ENCODE measurements at places on chromosomes 6 and 20.
A peak's percentile ranks its signal among the peaks of the same experiment; 100 is the strongest.

DNA sequence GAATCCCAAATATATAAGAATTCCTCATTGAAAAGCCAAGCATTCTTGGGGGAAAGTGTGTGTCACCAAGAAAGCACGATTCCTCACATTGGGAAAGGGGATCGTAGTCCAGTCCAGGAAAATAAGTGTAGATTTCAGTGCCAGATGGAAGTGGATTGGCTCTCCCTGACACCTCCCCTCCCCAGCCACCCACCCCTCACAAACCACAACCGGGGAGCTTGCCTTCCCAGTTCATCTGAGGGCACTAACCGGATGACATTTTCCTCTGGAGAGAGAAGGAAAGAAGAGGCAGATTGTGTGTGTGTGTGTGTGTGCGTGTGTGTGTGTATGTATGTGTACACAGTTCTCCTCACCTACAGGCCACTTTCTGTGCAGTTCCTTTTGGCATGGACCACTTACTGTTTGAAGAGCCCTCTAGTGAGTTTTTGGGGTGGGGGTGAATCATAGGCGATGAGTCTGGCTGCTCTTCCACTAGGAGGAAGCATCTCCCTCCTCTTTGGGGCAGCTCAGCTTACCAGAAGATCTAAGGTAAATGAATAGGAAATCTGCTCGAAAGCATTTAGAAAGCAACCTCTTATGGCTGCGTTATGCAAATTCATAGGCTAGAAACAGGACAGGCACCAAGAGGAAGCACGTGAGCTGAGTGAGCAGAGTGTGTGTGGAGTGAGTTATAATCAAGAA, 20.8 kb downstream of the DAAM2 start:
- DNase-seq = no peak

GRCh38 chr6:14921878-14922671, 323.8 kb upstream of the JARID2 start:
- no peak for DNase-seq

GRCh38 chr6:45369870-45370269, 7.9 kb downstream of the SUPT3H start:
- DNase-seq = no peak

DNA sequence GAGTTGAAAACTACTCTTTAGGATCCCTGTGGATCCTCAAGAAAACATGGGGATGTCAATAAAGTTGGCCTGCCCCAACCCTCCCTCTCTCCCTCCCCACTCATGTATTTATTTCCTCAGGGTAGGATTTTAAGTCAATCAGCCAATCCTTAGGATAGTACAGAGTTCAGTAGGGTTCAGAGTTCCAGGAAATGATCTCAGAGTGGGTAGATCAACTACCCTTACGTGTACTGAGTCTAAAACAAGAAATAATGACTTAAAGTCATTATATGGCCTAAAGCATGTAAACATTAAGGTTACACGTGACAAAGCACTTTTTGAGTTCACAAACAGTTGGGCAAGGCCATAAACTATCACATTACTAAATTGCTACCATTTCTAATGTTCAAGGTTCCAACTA, 47.2 kb upstream of the REV3L start:
- no peak for DNase-seq

- no peak for DNase-seq
These were observed 26.3 kb upstream of the RAB23 start for GRCh38 chr6:57248311-57248895.

DNA sequence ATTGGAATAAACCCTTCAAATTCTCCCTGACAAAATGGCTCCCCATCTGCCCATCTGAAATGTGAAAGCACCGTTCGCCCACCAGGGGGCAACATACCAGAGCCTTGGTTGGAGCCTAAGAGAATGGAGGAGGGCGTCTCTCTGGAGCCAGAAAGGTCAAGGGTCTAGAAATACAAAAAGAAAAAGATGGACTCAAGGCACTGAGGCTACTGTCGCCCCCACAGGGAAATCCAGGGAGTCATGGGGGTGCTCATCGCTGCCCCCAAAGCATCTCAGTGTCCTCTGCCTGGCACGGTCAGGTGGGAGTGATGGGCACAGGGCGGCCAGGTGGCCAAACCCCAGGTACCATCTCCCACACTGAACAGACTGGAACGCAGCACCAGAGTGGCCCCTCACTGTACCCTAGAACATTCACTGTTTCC, 136.3 kb downstream of the ZMYND8 start:
- DNase-seq = peak; percentile 52

- DNase-seq = no peak
These were observed 295.9 kb downstream of the GJA1 start for GRCh38 chr6:121731381-121731780.

DNA sequence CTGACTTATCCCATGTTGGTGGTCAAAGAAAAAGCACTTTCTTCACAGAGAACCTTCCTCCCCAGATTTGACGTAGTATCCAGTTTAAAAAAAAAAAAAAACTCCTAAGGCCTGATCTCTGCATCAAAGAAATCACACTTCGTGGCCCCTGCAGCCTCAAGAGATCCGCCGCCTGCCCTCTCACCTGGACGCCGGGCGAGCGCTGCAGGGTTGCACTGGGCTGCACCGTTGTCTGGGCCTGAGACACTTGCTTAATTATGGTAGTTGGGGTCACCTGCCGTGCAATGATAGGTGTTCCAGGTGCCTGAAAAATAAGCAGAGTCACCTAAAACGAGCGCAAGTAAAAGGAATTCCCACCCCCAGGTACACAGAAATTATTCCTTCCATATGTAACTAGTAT, 53.0 kb downstream of the TAF4 start:
- DNase-seq = no peak

DNA sequence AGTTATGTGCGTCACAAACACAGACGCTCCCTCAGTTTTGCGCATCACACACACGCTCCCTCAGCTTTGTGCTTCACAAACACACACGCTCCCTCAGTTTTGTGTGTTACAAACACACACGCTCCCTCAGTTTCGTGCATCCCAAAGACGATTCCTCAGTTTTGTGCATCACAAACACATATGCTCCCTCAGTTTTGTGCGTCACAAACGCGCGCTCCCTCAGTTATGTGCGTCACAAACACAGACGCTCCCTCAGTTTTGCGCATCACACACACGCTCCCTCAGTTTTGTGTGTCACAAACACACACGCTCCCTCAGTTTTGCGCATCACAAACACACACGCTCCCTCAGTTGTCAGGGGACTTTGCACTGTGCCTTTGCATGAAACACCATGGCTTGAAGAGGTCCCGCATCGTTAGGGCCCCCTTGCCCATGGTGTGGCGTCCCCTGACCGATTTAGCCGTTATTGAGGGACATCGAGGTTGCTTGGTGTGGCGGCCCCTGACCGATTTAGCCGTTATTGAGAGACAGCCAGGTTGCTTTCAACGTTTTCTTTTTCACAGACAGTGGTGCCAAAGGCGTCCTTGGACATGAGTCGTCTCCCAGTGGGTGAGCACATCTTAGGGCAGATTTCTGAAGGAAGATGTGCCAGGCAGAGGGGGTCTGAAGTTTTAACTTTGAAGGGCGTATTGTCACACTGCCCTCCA, 28.1 kb upstream of the MYT1 start:
- DNase-seq = no peak

GRCh38 chr6:166450167-166450873, 67.6 kb upstream of the MPC1 start:
- no peak for DNase-seq

DNA sequence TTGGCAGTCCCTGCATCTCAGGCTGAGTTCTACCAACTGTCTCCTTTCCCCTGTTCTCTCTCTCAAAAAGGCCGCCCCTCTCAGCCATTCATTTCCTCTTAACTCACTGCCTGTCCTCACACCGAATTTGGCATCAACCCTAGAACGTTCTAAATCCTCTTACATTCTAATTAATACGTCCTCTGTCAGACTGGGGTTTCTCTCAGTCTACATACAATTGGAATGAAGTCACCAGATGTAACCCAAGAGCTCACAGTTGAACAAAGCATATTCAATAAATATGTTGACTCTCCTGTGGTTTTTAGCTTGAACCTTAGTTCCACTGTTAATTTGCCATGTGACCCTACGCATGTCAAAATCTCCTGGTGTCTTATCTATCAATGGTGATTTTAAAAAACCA, 269.6 kb downstream of the CLIC5 start:
- no peak for DNase-seq

DNA sequence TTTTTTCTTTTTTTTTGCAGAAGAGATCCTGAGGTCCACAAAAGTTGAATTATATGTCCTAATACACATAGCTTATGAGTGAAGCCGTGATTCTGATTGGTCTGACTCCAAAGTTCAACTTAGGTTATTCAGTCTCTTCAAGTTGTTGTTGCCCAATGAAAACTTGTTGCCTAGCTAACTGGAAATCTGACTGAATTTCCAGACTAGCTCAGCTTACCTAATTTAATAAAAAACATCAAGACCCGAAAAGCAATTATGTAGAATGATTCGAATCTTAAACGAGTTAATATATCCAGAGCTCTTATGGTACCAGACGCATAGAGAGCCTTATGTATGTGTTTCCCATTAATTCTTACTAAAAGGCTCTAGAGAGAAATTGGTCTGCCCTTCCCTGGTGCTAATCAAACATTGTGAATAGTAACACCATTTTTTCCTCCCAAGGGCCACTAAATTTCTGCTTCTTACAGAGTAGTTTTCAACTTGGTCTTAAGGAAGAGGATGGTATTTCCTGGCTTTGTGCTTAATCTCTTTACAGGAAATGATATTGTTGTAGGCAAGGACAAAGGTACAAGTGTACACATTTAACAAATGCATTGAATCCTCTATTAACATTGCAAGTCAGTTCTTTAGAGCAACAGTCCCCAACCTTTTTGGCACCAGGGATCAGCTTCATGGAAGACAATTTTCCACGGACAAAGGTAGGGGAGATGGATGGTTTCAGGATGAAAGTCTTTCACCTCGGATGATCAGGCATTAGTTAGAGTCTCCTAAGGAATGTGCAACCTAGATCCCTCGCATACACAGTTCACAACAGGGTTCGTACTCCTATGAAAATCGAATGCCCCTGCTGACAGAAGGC, 107.9 kb downstream of the TSHZ2 start:
- DNase-seq = no peak

GRCh38 chr20:3045042-3045815, 623 bp upstream of the MRPS26 start:
- peak; percentile 68 for DNase-seq

DNA sequence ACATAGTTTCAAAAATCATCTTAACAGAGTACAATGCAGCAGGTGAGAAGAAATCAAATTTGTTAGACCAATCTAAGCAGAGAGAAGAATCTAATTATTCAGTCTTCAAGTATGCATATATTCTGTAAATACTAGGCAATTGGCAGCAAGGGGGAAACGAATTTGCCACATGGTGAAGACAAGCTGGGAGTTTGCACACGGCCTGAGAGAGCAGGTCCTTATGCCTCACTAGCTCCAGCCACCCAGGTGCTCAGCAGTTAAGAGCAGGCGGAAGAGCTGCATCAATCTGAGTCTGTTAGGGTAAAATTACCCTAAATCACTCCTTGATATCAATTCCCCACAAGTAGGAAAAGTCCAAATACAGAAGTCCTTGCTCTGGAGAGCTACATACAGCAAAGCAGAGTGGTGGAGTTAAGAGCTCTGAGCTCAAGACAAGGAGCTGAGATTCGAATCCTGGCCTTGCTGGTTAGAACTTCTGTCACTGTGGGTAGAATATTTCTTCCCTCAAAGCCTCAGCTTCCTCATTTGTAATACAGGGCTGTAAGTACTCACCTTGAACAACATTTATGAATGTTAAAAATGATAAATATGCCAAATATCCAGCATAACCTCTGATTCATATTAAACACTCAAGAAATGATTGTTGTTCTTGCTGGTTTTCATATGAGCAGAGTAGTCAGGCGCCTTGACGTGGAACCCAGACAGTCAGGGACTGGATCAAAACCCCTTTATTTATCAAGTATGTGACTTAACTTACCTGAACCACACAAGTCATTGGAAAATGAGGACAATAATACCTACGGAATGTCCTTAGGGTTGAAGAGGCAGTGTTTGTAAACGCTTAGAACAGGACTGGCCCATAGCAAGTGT, 444.2 kb downstream of the CDH26 start:
- DNase-seq = no peak

DNA sequence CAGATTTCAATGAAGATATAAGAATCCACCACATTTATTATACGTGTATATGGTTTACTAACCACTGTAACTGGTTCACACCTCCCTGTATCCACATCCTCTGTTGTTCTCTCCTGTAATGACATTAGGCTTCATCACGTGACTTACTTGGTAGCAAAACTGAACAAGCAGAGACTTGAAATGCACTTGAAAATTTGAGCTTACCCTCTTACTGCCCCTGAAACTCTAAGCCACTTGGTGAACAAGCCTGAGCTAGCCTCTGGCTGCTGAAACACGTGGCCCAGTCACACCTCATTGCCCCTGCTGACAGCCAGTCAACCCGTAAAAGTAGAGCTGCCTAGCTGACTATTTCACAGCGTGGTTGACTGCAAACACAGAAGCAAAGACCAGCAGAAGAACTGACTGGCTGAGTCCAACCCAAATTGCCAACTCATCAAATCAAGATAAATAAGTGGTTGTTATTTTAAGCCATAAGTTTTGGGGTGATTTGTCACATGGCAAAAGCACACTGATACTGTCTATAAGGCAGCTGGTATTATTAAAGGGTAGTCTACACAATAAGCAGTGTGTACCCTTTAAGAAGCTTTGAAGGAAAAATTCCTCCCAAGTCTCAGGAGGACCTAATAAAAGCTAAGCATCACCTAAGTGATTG, 109.0 kb downstream of the RALGAPA2 start:
- DNase-seq = peak; percentile 93

GRCh38 chr6:134221250-134221649, 96.7 kb downstream of the SGK1 start:
- no peak for DNase-seq

- no peak for DNase-seq
These were observed 59.0 kb downstream of the TCP11 start for GRCh38 chr6:35082046-35082732.

DNA sequence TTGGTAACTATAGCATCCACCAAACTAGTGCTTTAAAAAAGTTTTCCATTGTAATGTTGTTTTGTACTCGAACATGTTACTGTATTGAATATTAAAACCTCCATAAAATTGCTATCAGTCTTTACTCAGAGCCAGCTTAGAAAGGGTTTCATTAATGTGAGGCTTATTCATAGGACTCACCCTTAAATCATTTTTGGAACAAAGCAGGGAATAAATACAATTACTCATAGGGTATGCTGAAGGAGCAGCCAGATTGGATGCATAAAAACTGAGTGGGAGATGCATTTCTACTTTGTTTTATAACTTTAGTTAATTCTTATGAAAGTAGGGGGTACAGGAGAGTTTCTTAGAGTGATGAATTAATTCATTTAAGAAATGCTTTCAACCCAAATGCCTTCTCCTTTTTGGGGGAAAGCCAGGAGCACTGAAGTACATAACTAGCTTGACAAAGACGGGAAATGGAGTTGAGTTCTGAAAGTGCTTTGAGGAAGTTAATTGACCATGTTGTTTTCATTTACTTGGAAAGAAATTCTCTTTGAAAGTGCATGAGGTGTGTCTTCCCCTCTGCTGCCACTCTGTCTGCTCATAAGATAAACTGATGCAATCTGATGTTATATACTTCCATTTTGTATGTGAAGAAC, 90.3 kb downstream of the RNF144B start:
- DNase-seq = no peak

GRCh38 chr6:3351105-3351676, 92.4 kb downstream of the PSMG4 start:
- no peak for DNase-seq

GRCh38 chr20:62219992-62220665, at the start of gene HRH3:
TSS of gene HRH3 (minus strand) at chr20:62220278. CDS start at chr20:62219970, 308 bp downstream.
- peak; percentile 84 for DNase-seq

- DNase-seq = no peak
These were observed 20.2 kb downstream of the COL11A2 start for GRCh38 chr6:33171880-33172687.

GRCh38 chr20:20763650-20764049, 51.2 kb upstream of the RALGAPA2 start:
- DNase-seq = no peak

Measured in RWPE1 (cell line).